Muscle of leg (tissue), 16 donors: ENCODE measurements at places on chromosomes 4 and X.

DNA sequence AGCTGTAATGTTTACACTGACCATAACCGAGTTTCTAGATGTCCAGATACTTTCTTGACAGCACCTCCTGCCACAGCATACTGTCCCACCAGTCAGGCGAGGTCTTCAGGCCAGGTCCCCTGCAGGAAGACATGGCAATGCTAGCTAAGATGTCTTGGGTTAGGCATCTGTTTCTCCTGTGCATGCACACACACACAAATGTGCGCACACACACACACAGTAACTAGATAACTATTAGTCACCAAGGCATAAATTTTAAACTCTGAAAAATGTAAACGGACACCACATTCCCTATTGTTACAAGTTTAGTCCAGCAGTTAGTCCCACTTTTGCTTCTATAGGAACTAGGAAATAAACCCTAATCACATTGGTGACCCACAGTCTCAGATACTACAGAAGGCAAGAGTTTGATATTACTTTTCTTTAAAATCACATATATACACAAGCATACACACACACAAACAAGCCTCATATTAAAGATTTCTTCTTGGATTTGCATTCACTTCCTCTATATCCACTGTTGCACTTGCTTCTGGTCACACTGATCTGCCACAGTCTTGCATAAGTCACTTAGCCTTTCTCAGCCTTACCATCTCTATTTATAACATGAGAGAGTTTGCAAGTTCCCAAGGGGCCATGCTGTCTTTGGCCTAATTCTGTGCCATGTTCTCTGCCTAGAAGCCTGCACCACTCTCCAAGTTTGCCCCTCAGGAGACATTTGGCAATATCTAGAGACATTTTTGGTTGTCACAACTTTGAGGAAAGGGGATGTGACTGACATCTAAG is 32.2 kb downstream of the IL21 start:
- no peak for DNase-seq

DNA sequence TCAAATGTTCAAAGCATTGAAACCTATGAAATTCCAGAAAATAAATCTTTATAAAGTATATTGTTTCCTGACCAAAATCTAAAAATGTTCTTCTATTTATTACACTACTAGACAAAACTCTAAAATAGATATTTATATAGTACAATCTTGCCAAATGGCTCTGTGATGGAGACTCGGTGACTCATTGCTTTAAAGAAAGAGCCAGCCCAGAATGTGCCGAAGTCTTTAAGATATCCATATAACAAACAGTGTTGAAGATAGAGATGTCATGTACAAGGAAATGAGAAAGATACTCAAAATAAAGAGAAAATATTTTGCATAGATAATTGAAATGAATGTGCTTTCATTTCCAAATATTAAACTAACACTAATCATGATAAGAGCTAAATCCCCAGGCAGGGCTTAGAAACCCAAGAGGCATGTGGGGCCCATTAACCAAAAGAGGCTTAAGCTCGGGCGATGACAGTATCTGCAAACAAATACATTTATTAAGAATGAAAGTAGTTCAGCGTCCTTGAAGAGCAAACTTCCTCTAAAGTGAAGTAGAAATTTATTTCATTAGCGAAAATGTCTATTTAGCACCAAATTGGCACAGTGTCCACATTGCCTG is 102.1 kb upstream of the FAM9B start:
- DNase-seq = peak; percentile 25

DNA sequence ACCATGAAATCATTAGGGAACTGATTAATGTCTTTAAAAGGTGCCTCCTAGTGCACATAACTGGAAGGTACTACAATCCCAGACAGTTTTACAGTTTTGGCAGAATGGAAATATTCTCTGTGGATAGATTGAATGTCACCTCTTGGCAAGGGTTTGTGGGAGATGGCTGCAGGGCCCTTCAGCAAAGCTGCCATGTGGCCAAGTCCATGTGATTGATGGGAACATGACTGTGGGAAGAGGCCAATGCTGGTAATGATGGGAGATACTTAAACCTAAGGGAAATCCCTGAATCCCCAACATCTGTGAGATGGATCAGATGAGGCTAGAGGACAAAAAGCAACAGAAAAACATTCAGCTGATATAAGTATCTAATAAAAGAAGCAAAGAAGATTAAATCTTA is 493.7 kb downstream of the MAGEE1 start:
- DNase-seq = peak; percentile 56

- no peak for DNase-seq
Measured at GRCh38 chrX:76439188-76439587, 11.7 kb downstream of the MAGEE1 start.

DNA sequence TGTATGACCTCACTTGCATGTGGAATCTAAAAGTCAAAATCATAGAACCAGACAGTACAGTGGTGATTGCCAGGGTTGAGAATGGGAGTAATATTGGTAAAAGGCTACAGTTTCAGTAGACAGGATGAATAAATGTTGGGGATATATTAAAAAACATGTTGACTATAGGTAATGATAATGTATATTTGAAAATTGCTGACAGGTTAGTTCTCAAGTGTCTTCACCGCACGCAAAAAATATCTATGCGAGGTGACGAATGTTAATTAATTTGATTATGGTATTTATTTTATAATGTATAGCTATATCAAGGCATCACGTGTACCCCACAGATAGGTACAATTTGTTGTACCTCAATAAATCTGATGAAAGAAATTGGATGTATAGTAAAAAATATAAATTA is 909.6 kb upstream of the NDST4 start:
- DNase-seq = no peak

GRCh38 chr4:152579916-152580315 is 44.0 kb upstream of the FBXW7 start:
- no peak for DNase-seq

- DNase-seq = no peak
Measured at GRCh38 chr4:46219872-46220271, 96.0 kb upstream of the GABRG1 start.

- peak; percentile 69 for DNase-seq
Measured at GRCh38 chr4:41145571-41146078, 68.7 kb downstream of the APBB2 start.

- DNase-seq = peak; percentile 83
Measured at GRCh38 chr4:113170805-113171468, 121.5 kb downstream of the ANK2 start.

DNA sequence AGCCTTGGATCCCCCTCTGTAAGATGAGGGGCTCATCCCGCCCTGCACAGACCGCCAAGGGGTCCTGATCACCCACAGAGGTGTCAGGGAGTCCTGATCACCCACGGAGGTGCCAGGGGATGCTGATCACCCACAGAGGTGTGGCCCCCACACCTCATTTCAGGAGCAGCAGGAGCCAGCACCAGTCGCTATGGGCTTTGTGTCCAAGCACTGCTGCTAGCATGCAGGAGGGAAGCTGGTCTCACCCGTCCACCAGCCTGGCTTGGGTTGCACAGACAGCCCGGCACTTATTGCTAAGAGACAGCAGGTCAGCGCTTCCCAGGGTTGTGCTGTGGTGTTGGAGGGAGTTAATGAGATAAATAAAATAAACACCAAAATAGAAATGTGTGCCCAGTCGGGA is 88.5 kb downstream of the ADRA2C start:
- DNase-seq = no peak

- DNase-seq = no peak
Measured at GRCh38 chrX:19829814-19830213, 57.6 kb downstream of the SH3KBP1 start.

- DNase-seq = no peak
Measured at GRCh38 chr4:763922-764321, 58.3 kb downstream of the PCGF3 start.

GRCh38 chr4:147943159-147943638 is 211.3 kb downstream of the ARHGAP10 start:
- DNase-seq = no peak

DNA sequence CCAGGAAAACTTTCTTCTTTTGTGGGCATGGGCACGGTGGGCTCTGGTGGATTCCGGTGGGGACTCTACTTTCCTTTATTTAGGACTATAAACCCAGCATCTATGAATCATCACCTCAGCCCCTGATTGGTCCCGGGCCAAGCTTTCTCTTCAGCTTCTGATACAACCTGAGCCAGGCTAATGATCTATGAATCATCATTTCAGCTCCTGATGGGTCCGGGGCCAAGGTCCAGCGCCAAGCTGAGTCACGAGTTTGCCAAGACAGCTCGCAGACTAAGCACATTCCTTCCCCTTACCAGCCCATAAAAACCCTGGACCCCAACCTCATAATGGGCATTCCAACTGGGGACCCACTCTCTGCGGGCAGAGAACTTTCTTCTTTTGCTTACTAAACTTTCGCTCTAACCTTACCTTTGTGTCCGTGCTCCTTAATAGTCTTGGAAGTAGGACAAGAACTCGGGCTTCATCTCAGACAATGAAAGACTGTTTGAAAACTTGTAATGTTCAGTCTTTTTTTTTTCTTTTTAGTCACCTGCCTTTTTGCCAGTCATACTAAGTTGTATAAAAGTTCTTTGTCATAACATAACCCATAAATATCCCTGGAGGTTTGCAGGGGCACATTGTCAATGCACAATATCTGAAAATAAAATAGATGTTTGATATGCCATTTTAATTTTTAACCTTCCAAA is 904.9 kb upstream of the EPHA5 start:
- DNase-seq = no peak

- DNase-seq = no peak
Measured at GRCh38 chr4:31918891-31919290, 1198.7 kb downstream of the PCDH7 start.

- no peak for DNase-seq
Measured at GRCh38 chr4:65617416-65617815, 52.9 kb downstream of the EPHA5 start.

DNA sequence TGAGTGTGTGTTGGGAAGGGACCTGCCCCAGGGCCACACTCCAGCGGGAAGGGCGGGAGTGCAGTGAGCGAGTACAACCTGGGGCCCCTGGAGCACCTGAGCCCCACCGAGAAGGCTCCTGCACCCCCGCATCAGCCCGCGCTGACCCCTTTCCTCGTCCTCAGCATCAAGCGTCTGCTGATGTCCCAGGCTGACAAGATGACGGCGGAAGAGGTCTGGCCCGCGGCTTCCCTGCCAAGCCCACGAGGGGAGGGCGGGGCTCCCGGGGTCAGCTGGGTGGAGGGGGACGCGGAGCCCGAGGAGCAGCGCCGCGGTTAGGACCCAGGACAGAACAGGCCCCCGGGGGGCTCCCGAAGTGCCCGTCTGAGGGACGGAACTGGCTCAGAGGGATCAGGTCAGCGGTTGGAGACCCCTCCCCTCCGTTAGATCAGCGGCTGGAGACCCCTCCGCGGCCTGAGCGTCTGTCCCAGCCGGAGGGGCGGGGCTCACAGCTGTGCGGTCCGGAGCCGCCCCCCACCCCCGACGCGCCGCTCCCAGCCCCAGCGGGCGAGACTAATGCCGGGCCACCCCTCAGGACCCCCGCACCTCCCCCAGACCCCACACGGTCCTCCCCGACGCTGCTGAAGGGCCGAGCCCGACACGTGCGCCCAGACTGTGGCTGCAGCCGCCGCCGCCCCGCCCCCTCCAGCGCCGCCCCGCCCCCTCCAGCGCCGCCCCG is 6.7 kb downstream of the MYL5 start:
- DNase-seq = peak; percentile 87

DNA sequence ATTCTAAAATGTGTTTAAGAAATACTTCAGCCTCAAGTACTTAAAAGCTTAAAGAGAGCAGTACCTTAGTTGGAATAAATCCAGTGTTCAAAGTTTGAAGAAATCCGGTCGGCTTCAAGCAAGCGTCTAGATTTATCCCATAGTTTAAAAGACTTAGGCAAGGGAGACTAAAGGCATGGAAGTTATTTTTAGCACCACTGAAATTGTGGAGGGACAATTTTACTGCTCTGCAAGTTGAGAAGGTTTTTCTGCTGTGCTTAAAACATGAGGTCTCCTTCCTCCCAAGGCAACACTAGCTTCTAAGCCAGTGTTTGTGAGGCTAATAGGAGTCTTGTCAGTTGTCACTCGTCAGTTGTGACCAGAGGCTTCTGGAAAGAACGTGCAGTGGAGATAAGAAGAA is 183.5 kb downstream of the MSL3 start:
- peak; percentile 5 for DNase-seq

DNA sequence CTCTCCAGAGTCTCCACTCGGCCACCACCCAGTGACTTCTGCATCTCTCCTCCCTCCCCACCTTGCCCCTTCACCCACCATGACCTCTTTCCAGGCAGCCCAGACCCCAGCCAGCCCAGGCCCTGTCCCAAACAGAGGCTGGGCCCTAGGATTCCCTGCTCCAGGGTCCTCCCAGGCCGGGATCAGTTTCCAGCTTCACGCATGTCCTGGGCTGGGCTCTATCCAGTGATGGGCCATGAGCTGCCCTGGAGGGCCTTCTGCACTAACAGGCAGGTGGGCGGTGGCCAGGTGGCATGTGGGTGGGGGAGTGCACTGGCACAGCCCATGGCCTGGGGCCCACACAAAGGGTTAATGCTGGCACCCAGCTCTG is 20.4 kb upstream of the ADD1 start:
- DNase-seq = no peak

GRCh38 chr4:95106408-95106928 is 348.7 kb downstream of the BMPR1B start:
- DNase-seq = no peak

DNA sequence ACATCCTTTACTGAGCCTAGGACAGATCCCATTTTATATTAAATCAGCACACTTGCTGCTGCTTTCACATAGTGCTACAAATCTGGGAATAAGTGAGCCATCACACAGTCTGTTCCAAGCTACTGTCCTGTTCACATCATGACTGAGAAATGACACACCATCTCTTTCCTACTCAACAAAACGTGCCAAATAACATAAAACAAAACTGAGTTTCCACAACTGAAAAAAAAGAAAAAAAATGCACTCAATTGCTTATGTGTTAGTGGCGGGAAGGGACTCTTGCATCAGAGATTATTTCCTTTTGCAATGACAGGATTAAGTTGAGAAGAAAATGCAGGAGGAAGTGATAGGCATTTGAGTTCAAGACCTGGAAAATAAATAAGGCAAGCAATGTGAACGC is 109.0 kb downstream of the SHROOM4 start:
- no peak for DNase-seq

DNA sequence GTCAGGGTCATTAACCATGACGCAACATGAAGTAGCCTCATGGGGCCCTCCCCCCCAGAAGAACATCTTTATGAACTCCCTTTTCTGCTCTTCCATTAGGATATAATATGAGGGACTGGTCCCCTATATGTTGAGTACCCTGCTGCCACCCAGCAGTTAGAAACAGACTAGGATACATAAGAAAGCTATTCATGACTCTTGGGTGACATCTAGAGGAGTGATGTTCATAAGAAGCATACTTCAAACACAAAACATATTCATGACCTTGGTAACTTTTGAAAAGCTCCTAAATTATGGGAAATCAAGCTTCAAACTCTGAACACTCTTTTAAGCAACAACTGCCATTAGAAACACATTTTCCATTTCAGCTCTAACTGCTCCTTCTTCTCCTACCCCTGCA is 155.2 kb upstream of the SPIN4 start:
- DNase-seq = peak; percentile 55

DNA sequence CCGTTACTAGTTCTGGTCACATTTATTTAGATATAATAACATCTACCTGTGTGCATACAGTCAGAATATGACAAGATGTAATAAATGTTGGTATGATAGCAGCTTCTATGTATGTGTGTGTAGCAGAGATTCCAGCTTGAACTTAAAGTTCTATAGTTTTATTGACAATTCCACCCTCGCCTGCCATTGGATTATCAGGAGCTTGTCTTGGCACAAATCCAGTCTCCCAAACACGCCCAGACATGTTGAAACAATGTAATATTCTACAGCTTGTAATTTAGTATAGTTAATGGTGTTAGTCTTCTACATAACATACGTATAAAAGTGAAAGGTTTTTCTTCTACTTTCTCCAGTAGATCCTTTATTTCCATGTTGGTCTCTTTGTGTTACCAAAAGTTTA is 44.4 kb downstream of the BBS12 start:
- no peak for DNase-seq
